HepG2 (cell line): ENCODE measurements at places on chromosomes 4 and X. TPM values are rescaled to one million over a fixed set of nuclear protein-coding genes. Genes with fewer than 3 reads are reported as not detected.

DNA sequence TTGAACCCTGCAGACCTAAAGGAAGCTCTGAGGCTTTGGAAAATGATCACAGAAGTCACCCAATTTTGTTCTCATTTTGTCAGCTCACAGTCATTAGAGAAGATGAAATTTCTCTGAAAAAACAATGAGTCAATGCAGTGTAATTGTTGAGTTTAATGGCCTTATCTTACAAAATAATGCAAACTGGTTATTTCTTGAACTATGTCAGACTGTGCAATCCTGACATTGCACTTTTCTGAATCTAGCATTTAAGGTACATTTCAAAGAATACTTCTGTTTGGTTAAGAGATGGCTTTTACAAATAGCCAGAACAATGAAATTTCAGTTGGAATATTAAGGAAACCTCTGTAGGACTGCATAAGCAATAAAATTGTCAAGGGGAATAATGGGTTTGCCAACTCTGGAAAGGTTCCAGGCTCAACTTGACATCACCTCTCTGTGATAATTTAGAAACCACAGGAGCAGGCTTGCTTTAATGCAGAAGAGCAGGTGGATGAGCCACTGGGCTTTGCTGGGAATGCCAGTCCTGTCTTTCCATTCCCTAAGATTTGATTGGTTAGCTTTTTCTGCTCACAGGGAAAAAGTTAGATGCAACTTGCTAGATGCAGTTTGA is 222.8 kb downstream of the FRMPD4 start:
- no peak for DNase-seq
- H3K36me3 ChIP-seq, result no peaks in the 10 kb centered on the region

GRSF1 gene
- 103 and 129 TPM in 2 replicates for total RNA-seq

MAN2B2 gene
- 2.8 and 5.4 TPM in 2 replicates for total RNA-seq

CLDN2 gene
- total RNA-seq, result 1.1 and 1.5 TPM in 2 replicates

- H3K27me3 ChIP-seq, result no peaks in the 10 kb centered on the region
- H3K4me1 ChIP-seq, result peaks cover 58% of the 10 kb centered on the region
- no peaks in the 10 kb centered on the region; the same call in 2 of the 3 replicates for H3K36me3 ChIP-seq
- H3K4me3 ChIP-seq, result no peak overlapping the region; the same call in 1 of the 2 replicates
- peak; percentile 47 for DNase-seq
- H3K27ac ChIP-seq, result peak overlapping the region; percentile 55
Observed at GRCh38 chr4:151199319-151200190, 77.4 kb upstream of the PRSS48 start.

- no peak overlapping the region for H3K4me3 ChIP-seq
- H3K4me1 ChIP-seq, result no peaks in the 10 kb centered on the region
- H3K36me3 ChIP-seq, result no peaks in the 10 kb centered on the region
- no peak for DNase-seq
- no peak overlapping the region for H3K27ac ChIP-seq
Observed at GRCh38 chr4:10664408-10664807, 20.2 kb downstream of the CLNK start.

ABLIM2 gene
- total RNA-seq, result 0.18 and 0.20 TPM in 2 replicates

DNA sequence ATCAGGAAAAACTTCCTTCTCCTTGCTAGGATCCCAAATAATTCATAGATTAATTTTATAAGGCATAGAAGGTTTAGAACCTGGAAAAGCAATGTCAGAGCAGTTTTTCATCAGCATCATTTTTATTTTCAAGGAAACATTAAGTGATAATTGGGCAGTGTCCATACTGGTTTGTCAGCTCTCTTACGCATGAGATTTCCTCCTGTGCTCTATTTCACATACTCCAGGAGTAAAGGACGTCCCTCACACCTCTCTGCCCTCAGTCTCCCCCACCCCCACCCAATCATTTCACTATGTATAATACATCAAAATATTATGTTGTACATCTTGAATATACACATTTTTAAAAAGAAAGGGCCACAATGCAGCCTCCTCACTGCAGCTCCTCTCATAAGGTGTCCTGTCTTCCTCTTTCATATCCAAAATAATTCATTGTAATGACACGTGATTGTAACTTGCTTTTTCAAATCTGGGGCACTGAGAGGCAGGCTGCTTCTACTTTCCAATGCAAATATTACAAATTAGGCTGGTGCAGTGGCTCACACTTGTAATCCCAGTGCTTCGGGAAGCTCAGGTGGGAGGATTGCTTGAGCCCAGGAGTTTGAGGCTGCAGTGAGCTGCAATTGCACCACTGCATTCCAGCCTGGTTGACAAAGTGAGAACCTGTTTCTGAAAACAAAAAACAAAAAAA is 34.4 kb downstream of the ARHGEF38 start:
- no peaks in the 10 kb centered on the region for H3K27me3 ChIP-seq
- peaks cover 7% of the 10 kb centered on the region for H3K4me1 ChIP-seq
- no peak for DNase-seq
- H3K27ac ChIP-seq, result no peak overlapping the region

GRCh38 chr4:13694256-13694655 is 66.7 kb upstream of the BOD1L1 start:
- no peaks in the 10 kb centered on the region for H3K4me1 ChIP-seq
- H3K27me3 ChIP-seq, result no peaks in the 10 kb centered on the region
- H3K36me3 ChIP-seq, result no peaks in the 10 kb centered on the region
- no peak overlapping the region for H3K4me3 ChIP-seq
- DNase-seq, result no peak
- H3K27ac ChIP-seq, result no peak overlapping the region

CFAP97 gene
- total RNA-seq, result 44.4 and 67.9 TPM in 2 replicates

DNA sequence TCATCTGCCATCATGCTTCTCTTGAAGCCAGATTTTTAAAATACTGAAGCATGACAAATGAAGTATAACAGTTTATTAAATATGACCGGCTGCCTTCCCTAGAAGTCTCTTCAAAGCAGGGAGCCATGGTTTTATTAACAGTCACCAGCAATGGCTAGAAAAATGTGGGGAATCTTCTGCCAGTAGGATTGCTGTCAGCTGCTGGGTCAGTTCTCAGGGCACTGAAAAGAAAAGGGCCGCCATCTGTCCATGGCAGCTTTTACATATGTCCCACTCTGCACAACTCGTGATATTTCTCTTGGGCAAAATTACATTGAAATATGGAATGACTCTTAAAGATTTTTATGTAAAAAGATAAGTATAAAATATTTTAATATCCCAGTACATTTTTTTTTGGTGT is 2.8 kb downstream of the CCNG2 start:
- H3K27me3 ChIP-seq, result no peaks in the 10 kb centered on the region
- no peak for DNase-seq
- peaks cover 6% of the 10 kb centered on the region for H3K36me3 ChIP-seq
- H3K27ac ChIP-seq, result no peak overlapping the region

GPR78 gene
- total RNA-seq, result 0.07 TPM in 1 of 2 replicates, not detected in the other

TMEM192 gene
- total RNA-seq, result 14.1 and 19.9 TPM in 2 replicates

GRCh38 chrX:70998411-70999027 is 67.6 kb upstream of the SLC7A3 start:
- H3K27ac ChIP-seq, result no peak overlapping the region
- H3K4me1 ChIP-seq, result no peaks in the 10 kb centered on the region
- H3K36me3 ChIP-seq, result no peaks in the 10 kb centered on the region
- no peaks in the 10 kb centered on the region for H3K27me3 ChIP-seq
- DNase-seq, result peak; percentile 37
- H3K4me3 ChIP-seq, result no peak overlapping the region

- no peak overlapping the region for H3K27ac ChIP-seq
- H3K4me1 ChIP-seq, result no peaks in the 10 kb centered on the region
- H3K27me3 ChIP-seq, result no peaks in the 10 kb centered on the region
- no peak overlapping the region for H3K4me3 ChIP-seq
Observed at GRCh38 chrX:123399709-123400108, 215.6 kb downstream of the GRIA3 start.

GRCh38 chr4:79551555-79551954 is 143.5 kb upstream of the GK2 start:
- DNase-seq, result no peak
- H3K27me3 ChIP-seq, result no peaks in the 10 kb centered on the region
- no peak overlapping the region for H3K27ac ChIP-seq
- no peaks in the 10 kb centered on the region for H3K4me1 ChIP-seq

USP51 gene
- not detected in 2 replicates for total RNA-seq

- no peaks in the 10 kb centered on the region for H3K4me1 ChIP-seq
- no peaks in the 10 kb centered on the region for H3K27me3 ChIP-seq
- no peak for DNase-seq
- no peak overlapping the region for H3K27ac ChIP-seq
- H3K4me3 ChIP-seq, result no peak overlapping the region
- no peaks in the 10 kb centered on the region for H3K36me3 ChIP-seq
Observed at GRCh38 chr4:48960988-48961635, 25.0 kb upstream of the CWH43 start.

DNA sequence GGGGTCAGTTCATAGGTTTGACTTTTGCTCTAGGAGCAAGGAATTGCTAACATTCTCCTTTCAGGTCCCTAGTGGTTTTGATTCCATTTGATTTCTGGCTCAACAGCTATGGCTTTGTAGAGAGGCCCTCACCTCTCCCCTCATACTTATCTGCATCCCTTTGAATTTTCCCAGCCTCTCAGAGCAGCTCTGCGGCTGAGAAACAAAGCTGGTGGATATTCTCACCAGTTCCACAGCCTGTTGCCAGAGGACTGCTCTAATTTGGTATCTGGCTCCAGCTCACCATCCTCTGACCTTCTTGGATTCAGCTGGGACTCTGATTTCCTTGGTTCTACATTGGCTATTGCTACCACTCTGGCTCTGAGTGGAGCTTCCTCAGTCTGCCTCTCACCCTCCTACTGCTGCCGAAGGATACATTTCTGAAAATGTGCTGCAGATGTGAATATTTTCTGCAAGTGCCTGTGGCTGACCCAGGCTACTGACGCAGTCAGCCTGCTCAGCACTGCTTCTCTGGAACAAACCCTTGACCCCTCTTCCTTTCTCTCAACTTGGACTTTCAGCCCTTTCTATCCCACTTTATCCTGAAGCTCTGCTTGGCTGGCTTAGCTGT is 110.9 kb upstream of the ENPEP start:
- no peaks in the 10 kb centered on the region for H3K4me1 ChIP-seq
- H3K36me3 ChIP-seq, result no peaks in the 10 kb centered on the region
- H3K27ac ChIP-seq, result no peak overlapping the region
- H3K27me3 ChIP-seq, result no peaks in the 10 kb centered on the region

GRCh38 chr4:17489123-17489522 is 22.8 kb downstream of the QDPR start:
- peaks cover 32% of the 10 kb centered on the region for H3K4me1 ChIP-seq
- H3K27ac ChIP-seq, result no peak overlapping the region
- H3K27me3 ChIP-seq, result no peaks in the 10 kb centered on the region
- H3K36me3 ChIP-seq, result peaks cover 31% of the 10 kb centered on the region

GRCh38 chrX:68190799-68191198 is 242.5 kb downstream of the OPHN1 start:
- no peak overlapping the region for H3K27ac ChIP-seq
- DNase-seq, result no peak
- no peaks in the 10 kb centered on the region for H3K4me1 ChIP-seq
- no peaks in the 10 kb centered on the region for H3K36me3 ChIP-seq

IL9R gene
- not detected in 2 replicates for total RNA-seq

LANCL3 gene
- total RNA-seq, result not detected in 2 replicates

DNA sequence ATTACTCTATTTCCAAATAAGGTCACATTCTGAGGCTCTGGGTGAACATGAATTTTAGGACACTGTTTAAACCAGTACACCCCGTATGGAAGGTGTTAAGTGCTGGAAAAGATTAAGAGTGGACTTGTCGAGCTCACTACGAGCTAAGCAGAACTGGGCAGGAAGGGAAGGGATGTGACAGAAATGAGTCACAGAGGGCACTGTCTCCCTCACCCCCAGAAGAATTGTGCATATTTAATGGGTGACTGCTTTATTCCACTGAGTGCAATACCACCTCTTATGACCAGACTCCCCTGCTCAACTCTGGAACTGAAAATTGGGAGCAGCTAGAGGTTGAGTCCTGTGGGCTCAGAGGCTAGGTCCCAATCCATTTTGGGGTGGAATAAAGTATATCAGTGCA is 187.4 kb upstream of the RPS6KA3 start:
- H3K4me1 ChIP-seq, result no peaks in the 10 kb centered on the region
- H3K4me3 ChIP-seq, result no peak overlapping the region
- no peaks in the 10 kb centered on the region for H3K27me3 ChIP-seq
- DNase-seq, result no peak
